Stimulated activated CD8-positive, alpha-beta memory T cell treated with anti-CD3 and anti-CD28 coated beads, Interleukin-15, amount 100 ng/mL, for 24 hours (primary cell): ENCODE measurements at places on chromosomes 6 and 20.
A peak's percentile ranks its signal among the peaks of the same experiment; 100 is the strongest.

- no peak for DNase-seq
Measured at GRCh38 chr6:45648262-45648620, 270.5 kb upstream of the SUPT3H start.

GRCh38 chr6:48990739-48991138, 472.3 kb downstream of the MMUT start:
- no peak for DNase-seq

GRCh38 chr6:6840831-6841291, 252.3 kb downstream of the LY86 start:
- DNase-seq = no peak

- DNase-seq = no peak
Measured at GRCh38 chr20:63917811-63918210, 22.9 kb downstream of the DNAJC5 start.

- peak; percentile 37 for DNase-seq
Measured at GRCh38 chr6:26017632-26017966, 55.0 kb downstream of the TRIM38 start.
